Osteocyte (in vitro differentiated cells): ENCODE measurements at places on chromosomes 7 and 10.

DNA sequence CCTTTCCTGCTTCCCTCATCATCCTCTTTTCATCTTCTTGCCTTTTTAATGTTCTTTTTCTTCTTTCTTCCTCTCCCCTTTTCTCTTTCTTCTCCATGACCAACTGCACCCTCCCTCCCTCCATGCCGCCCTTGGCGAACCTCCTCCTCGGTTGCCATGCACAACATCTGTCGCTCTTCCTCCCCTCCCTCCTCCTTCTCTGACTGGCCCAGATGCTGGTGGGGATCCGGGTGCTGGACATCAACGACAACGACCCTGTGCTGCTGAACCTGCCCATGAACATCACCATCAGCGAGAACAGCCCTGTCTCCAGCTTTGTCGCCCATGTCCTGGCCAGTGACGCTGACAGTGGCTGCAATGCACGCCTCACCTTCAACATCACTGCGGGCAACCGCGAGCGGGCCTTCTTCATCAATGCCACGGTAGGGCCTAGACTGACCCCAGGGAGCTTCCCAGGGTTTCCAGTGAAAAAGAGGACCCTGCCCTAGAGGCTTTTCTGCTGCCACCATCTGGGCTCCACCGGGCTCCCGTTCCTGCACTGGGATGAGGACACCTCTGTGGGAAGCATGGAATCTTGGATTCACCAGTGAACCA, 11.5 kb upstream of the VSIR start:
- no peak for DNase-seq

- no peak for DNase-seq
These were observed 188.6 kb downstream of the ELFN1 start for GRCh38 chr7:1858435-1859265.

DNA sequence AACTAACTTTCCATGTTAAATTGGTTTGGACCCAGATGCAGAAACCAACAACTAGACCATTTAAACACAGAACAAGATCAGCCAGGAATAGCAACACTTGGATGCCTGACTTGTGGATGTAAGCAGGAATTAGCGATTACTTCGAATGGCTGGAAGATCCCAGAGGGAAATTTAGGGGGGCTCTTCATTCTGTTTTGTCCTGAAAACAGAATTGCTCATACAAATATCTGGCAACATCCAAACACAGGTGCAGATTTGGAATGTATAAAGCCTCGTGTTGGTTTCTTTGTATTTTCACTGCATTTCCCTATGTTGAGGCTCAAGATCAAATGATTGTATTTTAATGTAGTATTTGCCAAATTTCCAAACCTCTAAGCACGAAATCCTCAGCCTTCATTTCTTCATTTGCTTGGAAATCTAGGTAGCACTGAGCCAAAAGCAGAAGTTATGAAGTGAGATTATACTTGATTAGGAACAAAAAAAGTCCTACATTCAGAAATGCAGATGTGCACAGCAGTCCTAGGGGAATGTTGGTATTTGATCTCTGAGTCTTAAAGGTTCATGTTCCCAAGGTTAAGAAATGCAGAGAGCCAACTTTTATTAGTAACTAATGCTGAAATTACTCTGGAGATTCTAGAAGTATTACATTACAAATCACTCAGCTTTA, 248.7 kb upstream of the TCF7L2 start:
- DNase-seq, result no peak

DNA sequence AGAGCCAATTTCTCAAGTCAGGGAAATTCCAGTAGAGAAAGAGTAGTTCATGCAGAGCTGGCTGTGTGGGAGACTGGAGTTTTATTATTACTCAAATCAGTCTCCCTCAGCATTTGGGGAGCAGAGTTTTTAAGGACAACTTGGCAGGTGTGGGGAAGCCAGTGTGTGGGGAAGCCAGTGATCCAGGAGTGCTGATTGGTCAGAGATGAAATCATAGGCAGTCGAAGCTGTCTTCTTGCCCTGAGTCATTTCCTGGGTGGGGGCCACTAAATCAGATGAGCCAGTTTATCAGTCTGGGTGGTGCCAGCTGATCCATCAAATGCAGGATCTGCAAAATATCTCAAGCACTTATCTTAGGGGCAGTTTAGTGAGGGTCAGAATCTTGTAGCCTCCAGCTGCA, 194.6 kb upstream of the NRG3 start:
- no peak for DNase-seq

DNA sequence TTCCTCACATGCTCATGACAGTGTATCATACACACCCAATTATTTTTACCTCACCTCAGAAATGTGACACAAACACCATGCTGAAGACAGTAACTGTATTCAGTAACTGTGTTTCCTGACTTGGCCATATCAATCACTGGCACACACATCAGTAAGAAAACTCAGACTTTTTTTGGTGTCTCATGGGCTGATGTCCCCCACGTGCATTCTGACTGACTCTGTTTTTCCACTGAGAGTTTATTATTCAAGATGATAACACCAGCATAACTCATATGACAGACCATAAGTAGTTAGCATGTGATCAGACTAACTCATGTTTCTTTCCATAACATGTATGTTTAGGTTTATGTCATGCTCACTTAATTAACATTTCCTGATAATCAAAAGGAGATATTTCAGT, 124.8 kb downstream of the CD36 start:
- no peak for DNase-seq

- no peak for DNase-seq
These were observed 144.7 kb upstream of the LYZL1 start for GRCh38 chr10:29144126-29144525.
